ENCODE measurements at places on chromosomes 1 and 21.

DNA sequence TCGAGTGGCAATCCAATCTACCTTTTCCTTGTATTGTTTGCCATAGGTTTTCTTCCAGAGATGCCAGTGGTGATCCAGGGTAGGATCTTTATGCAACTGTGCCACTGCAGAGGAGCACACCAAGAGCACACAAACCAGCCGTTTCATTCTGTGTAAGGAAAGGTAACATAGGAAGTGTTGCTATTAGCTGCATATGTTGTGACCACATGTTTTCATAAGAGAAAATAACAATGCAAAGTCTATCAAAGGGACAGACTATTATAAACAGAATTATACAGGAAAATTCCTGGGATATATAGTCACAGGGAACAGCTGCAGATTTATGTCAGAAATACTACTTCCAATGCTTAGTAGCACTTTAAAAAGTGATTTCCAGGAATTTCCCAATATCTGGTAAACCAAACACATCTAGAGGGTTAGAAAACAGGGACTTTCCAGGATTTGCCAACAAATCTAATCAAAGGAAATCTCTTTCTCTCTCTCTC is 919 bp downstream of the CTSS start:
- peak; percentile 81 for DNase-seq

- DNase-seq: no peak
Measured at GRCh38 chr21:36964398-36964797, 2.1 kb downstream of the HLCS start.

- no peak for DNase-seq
Measured at GRCh38 chr21:42599486-42599885, 53.9 kb upstream of the PDE9A start.

GRCh38 chr1:67700692-67701410 is 15.8 kb downstream of the GADD45A start:
- DNase-seq: no peak

DNA sequence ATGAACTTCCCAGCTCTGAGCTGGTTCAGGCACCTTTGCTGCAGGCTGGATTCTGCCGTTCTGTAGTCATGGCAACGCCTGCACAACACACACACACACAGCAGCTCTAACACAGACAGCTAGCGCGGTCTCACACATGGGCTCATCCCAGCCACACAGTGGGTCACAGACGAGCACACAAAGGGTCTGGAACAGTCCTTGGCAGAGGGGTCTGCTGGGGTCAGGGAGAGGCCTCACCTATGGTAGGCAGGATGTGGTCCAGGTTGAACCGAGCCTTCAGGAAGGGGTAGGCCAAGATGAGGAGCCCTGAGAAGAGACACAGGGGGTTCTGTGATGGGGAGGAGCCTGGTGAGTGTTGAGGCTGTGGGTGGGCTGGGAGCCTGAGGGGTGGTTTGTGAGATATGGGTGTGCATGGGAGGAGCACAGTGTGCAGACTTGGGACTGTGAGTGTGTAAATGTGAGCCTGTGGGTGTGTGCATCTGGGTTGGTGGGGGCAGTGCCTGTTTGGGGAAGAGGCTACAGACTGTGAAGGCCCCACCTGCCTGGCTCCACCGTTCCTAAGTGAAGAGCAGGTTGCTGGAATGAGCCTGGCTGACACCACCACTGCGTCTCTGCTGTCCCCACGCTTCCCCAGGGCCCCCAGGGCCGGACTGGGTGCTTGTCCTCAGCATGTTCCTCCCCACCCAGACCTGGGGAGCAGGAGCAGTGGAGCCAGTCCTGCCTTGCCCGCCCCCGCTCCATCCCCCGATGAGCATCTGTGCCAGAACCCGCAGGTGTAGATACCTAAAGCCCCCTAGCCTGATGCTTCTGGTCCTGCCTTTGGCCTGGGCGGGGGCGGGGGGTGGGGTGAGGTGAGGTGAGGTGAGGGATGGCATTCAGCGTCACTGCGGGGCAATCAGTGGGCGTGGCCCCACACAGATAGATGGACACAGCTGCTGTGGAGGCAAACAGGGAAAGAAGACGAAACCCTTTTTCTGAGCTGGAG is 1.5 kb downstream of the KNCN start:
- peak; percentile 26 for DNase-seq

- DNase-seq: no peak
Measured at GRCh38 chr1:65009176-65009575, 42.8 kb upstream of the JAK1 start.

- DNase-seq: no peak
Measured at GRCh38 chr1:37794372-37795339, 1.0 kb downstream of the MANEAL start.

GRCh38 chr1:87787551-87787950 is 458.9 kb downstream of the LMO4 start:
- no peak for DNase-seq

GRCh38 chr1:189513091-189513490 is 964.6 kb downstream of the BRINP3 start:
- no peak for DNase-seq

GRCh38 chr1:77076759-77077158 is 142.5 kb downstream of the PIGK start:
- DNase-seq: no peak

- no peak for DNase-seq
Measured at GRCh38 chr1:163155606-163156005, 47.1 kb downstream of the RGS5 start.

GRCh38 chr1:212233321-212233720 is 51.9 kb upstream of the PPP2R5A start:
- no peak for DNase-seq

DNA sequence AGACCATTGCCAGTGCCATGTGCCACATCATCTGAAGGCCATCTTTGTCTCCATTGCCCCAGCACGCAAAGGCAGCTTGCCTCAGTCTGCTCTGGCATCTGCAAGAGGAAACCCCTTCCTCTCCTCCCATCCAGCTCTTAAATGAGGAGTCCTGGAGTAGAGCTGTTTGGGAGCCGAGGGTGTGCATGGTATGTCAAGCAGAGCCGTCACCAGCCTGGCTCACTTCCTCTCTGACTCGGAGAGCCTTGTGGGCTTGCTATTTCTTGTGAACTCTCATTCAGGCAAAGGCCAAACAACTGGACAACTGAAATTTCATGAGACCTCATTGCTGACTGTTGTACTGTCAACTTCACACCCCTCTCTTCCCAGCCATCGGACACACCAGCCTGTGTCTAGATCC is 143.9 kb downstream of the SIPA1L2 start:
- no peak for DNase-seq

DNA sequence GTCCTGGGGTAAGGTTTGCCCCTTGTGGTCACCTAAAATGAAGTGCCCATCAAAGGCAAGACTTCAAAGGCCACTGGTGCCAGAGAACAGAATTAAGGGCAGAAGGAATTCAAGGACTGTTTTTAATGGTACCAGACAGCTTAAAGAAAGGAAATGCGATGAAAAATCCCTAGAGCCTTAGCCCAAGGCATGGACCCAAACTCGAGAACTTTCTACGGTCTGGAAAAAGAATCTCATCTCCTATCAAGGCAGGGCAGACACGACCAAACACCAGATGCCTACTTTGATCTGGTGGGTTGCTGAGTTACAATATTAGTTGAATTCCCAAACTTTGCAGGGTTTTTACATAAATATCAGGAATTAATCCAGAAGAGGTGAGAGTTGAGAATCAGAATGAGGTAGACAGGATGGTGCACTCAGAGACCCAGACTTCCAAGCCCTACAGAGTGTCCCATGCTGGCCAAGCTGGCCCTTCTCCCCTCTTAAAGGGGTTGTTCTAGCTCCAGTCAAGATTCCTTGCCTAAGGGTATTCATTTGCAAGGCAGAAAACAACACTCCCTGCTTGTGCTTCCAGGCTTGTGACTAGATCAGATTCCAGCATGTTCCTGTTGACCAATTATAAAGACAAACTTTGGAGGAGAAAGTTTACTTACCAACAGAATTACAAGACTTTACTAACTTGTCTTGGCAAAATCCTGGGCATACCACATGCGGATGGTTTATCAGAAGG is 48.0 kb downstream of the EDN2 start:
- no peak for DNase-seq

DNA sequence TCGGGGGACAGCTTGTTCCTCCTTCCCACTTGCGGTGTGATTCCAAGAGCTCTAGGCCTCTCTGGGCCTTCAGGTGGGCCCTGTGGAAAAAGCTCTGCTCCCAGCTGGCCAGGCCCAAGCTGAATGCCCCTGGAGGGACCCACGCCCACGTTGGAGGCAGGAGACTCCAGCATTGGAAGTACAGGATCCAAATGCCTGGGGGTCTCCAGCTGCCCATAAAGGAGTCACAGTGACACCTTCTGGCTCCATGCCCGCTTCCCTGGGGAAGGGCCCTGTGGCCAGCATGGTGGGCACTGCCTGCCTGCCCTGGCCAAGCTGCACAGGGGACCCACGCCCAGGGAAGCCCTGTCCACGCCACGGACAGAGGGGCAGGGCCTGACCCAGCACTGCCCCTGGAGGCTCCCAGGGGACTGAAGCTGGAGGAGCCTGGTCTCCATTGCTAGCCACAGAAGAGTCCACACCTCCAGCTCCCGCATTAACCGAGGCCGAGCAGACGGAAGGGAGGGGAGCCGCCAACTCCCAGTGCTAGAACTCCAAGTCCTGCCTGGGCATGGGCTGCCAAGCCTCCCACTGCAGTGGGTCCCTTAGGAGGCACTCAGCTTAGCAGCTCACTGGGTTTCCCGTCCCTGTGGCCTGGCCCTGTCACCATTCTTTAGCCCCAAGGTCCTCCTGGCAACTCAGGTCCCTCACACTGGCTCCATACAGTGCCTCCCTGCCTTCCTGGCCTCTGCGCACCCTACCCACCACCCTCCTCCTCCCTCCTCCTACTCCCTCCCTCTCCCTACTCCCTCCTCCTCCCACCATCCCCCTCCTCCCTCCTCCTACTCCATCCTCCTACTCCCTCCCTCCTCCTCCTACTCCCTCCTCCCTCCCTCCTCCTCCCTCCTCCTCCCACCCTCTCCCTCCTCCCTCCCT is 41.9 kb downstream of the WNT9A start:
- DNase-seq: no peak

- DNase-seq: no peak
Measured at GRCh38 chr1:58929671-58930325, 146.0 kb upstream of the JUN start.

DNA sequence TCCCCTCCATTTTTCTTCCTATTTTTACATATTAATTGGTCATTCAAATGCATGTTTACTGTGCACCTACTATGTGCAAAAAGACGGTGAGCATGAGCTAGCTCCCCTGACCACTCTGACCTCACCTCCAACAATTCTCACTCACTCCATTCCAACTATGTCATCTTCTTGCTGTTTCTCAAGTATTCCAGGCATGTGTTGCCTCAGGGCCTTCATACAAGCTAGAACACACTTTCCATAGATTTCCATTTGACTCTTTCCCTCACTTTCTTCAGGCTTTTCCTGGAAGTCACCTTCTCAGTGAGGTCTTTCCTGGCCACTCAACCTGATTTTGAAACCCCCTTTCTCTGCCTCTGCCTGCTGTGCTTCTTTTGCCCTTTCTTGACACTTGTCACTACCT is 32.6 kb downstream of the CHIA start:
- no peak for DNase-seq

- no peak for DNase-seq
Measured at GRCh38 chr1:234433563-234434285, 45.3 kb downstream of the TARBP1 start.

GRCh38 chr1:169094897-169095569 is 11.5 kb upstream of the ATP1B1 start:
- DNase-seq: no peak

DNA sequence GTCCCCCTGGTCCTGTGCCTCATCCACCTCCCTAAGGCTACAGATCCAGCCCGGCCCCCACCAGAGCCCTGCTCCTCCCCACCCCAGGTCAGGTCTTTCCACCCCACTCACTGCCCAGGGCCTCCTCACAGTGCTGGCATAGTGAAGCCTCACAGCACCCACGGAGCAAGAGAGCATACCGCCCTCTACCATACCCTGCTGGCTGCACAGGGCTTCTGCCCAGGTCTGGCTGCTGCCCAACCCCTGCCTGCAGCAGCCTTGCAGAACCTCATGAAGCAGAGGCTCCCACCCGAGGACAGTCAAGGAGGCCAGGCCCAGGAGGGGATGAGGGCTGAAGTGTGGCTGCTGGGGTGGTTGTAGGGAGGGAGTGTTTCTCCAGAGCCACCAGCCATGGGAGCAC is 19.7 kb upstream of the ARF1 start:
- DNase-seq: no peak

DNA sequence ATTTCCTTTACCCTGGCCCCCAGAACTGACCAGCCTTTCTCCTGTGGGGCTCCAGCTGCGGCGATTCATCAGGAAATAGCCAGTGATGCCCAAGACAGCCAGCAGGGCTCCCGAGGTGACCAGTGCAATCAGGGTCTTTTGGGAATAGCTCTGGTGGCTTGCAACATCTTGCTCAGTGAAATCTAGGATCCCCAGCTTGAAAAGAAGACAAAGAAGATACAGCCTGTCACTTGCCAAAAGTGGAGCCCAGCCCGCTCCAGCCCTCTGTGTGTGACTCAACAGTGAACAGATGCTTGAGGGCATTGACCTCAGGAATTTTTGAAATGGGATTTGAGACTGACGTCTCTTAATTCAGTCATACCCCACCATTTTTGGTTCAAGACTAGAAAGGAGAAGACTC is 22.3 kb downstream of the CD34 start:
- DNase-seq: peak; percentile 72

GRCh38 chr1:74508449-74508848 is 4.0 kb downstream of the LRRC53 start:
- DNase-seq: no peak

- no peak for DNase-seq
Measured at GRCh38 chr1:243346468-243346867, 90.6 kb downstream of the SDCCAG8 start.

GRCh38 chr1:23013657-23014056 is 2.0 kb downstream of the TEX46 start:
- DNase-seq: no peak

- no peak for DNase-seq
Measured at GRCh38 chr1:115873184-115873583, 32.3 kb upstream of the NHLH2 start.

GRCh38 chr1:26536521-26536920 is 7.0 kb downstream of the RPS6KA1 start:
- DNase-seq: no peak

GRCh38 chr21:46661211-46661625 is 25.7 kb downstream of the PRMT2 start:
- peak; percentile 86 for DNase-seq

- no peak for DNase-seq
Measured at GRCh38 chr1:12007204-12007603, 12.1 kb upstream of the MIIP start.

DNA sequence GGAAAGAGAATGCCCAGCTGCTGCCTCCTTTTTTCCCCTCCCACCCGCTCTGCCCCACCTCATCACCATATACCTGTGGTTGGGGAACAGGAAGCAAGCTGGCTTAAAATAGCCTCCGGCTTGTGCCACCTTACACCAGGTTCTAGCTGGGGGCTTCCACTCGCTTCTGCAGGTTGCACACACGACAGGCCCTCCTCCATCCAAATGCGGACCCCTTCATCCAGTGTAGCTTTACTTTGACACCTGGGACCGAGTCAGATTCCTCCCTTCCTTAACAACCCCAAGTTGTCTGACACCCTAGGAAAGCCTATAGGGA is 14.6 kb downstream of the BLACAT1 start:
- DNase-seq: no peak

GRCh38 chr21:38490411-38491020 is 7.8 kb downstream of the ERG start:
- DNase-seq: no peak

Measured in fibroblast of gingiva (primary cell).